ENCODE measurements at places on chromosomes 6 and 20.

DNA sequence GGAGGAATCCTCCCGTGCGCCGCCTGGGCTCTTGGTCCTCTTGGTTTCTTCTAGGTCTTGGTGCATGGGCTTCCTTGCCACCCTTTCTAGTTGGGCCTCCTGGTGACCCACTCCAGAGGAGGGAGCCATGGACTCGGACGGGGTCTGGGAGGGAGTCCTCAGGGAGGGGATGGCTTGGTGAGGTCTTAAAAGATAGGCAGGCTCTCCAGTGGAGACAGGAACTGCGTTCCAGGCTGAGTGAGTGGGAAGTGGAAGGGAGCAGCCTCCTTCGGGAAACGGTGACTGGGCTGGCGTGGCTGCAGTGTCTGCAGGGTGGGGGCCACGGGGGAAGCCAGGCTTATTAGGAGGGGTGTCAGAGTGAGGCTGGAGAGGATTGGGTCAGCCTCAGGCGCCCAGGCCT, 152.8 kb downstream of the GRM4 start:
- no peak for DNase-seq

GRCh38 chr6:96704713-96705112, 132.6 kb downstream of the GPR63 start:
- no peak for DNase-seq

GRCh38 chr20:61400499-61400898, 148.4 kb downstream of the CDH4 start:
- DNase-seq = no peak

DNA sequence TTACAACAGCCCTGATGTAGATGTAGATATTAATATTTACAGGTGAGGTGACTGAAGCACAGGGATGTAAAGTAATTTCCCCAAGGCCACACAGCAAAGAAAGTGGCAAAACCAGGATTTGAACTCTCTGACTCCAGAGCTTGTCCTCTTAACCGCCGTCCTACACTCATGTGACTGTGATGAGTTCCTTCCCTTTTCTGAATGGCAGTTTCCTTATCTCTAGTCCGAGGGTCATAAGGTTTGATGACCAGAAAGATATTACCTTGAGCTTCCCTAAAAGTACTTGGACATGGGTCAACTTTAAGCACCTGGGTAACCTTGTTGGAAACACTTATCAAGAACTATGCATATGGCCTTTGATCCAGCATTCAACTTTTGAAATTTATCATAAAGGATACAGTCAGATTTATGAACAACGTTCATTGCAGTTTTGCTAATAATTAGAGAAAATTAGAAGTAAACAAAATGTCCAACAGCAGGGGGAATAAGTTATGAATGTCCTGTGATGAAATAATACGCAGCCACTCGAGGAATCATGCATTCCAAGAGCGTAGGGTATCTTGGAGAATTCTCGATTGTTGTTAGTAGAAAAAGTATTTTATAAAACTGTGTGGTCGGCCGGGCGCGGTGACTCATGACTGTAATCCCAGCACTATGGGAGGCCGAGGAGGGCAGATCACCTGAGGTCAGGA, 2.3 kb upstream of the TLDC2 start:
- peak; percentile 28 for DNase-seq

GRCh38 chr6:81895511-81896185, 143.2 kb upstream of the TENT5A start:
- DNase-seq = peak; percentile 99

DNA sequence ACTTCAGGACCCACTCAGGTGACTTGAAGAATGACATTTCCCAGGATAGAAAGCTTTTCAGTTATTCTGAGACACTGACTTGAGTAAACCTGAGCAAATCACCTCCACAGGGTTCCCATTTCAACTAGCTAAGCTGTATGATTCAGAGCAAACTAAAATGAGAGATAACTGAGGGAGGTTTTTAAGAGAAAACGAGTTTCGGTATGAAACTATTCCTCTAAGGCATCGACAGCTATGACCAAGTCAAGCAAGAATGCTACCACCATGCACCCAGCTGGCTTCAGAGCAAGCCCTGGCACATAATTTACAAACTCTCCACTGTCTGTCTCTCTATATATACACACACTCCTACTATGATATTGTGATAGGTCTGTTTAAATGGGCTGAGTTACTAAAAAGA, 75.4 kb downstream of the PERP start:
- no peak for DNase-seq

DNA sequence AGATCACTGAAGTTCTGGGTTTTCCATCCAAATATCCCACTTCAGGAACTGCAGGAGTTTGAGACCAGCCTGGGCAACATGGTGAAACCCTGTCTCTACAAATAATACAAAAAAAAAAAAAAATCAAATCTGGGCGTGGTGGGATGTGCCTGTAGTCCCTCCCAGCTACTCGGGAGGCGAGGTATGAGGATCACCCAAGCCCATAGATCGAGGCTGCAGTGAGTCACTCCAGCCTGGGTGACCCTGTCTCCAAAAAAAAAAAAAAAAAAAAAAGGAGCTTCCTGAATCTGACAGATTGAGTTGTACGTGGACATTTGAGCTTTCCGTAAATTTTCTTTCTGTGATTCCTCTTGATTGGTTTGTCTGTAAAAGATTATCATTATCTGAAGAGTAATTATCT, 55.6 kb downstream of the TULP4 start:
- DNase-seq = no peak

DNA sequence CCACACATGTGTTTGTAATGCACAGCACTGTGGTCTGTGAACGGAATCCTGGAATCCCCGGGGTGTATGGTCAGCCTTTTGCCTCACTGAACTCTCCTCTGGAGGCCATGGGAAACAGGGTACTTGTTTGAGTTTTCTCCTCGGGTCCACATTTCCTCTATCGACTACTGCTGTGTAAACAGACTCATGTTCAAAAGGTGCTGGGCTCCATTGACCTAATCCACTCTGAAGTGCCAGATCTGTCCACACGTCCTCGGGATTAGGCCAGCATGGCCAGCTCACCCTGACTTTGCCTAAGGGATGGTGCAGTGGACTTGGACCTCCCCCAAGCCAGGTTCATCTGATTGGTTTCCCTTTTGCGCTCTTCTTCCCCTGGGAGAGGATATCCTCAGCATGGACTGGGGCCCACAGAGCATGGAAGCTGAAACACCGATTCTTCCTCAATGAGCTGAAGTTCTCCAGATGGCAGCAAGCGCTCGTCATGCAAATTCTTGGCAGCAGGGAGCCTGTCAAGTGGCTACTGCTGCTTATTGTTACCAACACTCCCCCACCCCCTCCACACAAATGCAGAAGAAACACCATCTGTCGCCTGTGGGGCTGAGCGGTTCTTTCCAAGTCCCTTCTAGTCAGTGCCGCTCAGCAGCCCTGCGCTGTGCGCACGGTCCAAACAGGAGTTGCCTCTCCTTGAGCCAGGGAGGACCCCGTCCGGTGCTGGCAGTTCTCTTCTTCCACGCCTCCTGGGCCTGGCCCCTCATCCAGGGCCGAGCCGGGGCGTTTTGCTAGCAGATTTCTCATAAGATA, 292.6 kb upstream of the MARCKS start:
- DNase-seq = peak; percentile 98

- DNase-seq = no peak
Measured at GRCh38 chr20:64155258-64156135, 8.8 kb upstream of the MYT1 start.

GRCh38 chr6:53375847-53376246, 27.1 kb upstream of the ELOVL5 start:
- peak; percentile 37 for DNase-seq

GRCh38 chr20:37991908-37992307, 41.3 kb downstream of the TTI1 start:
- DNase-seq = no peak

DNA sequence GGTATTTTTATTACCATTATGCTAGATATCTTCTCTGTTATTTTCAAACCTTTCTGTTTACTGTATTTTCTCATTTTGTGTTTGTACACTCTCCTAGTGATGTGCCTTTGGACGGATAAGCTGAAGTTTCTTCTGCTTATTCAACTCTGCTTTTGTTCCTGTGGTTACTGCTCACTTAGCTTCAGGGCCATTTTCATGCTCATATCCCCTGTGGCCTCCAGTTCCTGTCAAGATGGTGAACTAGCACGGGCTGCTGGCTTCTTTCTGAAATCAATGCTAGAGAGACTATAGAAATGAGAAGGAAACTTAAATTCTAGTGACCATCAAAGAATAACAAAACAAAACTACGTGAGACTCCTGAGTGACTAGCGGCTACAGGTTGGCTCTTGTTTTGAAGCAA, 6.8 kb upstream of the CST8 start:
- no peak for DNase-seq

DNA sequence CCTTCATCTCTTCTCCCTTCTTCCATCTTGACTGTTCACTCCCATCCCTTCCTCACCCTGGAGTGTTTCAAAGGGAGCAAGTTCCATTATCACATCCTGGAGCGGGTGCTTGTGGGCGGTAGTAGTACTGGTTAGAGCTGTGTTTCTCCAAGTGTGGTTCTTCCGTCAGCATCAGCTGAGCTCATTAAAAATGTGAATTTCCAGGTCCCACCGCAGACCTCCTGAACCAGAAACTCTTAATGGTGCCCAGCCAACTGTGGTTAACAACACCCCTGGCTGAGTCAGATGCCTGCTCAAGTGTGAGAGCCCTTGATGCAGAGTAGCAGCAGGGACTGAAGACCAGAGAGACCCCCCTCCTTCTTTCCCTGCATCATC, 24.4 kb downstream of the ANGPT4 start:
- peak; percentile 34 for DNase-seq

DNA sequence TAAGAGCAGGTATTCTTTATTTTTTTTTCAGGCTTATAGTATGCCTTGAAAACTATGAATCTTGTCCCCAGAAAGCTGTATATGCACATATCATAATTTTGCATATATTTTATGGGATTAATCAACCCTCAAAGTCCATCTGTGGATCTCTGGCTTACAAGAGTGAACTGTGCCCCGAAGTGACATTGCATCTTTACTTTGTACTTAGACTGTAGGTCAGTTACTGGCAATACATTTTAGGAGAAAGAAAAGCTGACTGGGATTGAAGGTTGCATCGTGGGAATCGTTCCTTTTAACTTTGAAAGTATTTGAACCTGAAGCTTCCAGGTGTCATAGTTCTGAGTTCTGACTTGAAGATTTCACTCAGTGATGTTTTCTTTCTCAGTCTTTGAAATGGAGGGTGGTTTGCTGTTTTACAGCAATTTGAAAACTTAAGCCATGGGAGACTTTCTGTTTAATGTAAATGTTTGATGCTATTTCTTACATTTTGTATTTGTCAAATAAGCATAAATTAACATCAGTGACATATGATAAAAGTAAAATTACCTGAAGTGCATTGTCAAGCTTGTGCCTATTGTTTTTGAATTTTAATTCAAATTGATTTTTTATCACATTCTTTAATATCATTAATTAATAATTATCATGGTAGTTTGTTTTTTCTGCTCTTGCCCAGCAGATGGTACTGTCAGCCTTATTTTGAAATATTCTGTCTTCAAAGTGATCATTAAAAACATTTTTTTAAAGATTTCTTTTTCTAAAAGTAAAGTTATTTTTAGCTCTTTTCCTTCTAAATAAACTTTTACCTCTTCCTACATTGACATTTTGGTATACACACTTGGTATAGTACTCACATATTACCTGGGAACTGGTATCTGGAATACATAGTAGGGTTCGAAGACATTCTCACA, 29.0 kb downstream of the L3MBTL3 start:
- DNase-seq = peak; percentile 22

GRCh38 chr6:110348961-110349690, 9.0 kb downstream of the METTL24 start:
- no peak for DNase-seq

DNA sequence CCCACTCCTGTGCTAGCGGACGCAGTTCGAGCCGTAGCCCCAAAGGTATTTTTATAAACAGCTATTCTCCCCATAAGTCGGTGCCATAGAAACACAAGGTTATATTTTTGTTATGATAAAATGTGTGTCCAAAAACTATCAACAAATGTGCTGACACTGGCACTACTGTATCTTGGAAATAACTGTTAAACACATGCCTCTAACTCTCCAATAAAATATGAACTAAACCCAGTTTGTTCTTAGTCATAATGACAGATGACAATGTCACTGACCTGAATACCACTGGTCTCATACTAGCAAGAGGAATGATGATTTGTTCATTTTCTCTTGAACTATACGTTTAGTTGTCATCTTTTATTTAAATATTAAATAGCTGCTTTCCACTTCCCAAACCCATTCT, 51.4 kb upstream of the NUP153 start:
- no peak for DNase-seq

GRCh38 chr6:154482858-154483257, 27.6 kb downstream of the CNKSR3 start:
- no peak for DNase-seq

DNA sequence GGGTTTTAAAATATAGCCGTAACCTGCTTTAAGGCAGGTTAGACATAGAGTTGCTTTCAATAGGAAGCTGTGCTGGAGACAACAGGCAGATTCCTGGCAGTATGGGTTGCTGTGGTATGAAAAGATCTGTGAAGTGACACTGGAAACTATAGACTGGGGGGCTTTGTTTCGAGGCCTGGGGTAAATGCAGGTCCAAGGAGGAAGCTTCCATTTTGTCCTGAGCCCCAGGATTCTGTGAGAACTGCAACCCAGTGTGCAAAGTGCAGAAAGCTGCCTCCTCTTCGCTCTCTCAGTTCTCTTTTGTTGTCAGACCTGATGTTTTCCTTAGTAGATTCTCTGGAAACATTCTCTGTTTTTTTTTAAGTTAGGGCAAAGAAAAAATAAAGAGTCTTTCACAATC, 86.9 kb downstream of the LYRM4 start:
- DNase-seq = no peak

DNA sequence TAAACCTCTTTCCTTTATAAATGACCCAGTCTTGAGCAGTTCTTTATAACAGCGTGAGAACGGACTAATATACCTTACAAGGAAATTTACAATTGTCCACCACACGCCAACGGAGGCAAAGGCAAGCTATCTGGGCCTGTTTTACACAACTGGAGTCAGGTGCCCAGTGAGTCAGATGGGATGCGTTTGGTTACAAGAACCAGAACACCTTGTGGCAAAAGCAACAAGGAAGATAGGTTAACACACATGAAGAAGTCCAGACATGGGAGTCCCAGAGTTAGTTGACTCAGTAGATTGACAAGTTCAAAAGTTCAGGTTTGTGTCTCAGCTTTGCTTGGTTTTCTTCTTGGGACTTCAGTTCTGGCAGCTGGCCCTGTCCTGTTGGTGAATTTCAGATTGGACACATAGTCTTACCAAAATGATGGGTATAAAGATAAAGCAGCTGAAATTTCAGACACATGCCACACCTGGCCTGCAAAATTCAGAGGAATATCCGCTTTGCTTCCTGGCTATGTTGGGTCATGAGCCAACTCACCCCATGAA, 97.9 kb downstream of the PXDC1 start:
- DNase-seq = no peak

DNA sequence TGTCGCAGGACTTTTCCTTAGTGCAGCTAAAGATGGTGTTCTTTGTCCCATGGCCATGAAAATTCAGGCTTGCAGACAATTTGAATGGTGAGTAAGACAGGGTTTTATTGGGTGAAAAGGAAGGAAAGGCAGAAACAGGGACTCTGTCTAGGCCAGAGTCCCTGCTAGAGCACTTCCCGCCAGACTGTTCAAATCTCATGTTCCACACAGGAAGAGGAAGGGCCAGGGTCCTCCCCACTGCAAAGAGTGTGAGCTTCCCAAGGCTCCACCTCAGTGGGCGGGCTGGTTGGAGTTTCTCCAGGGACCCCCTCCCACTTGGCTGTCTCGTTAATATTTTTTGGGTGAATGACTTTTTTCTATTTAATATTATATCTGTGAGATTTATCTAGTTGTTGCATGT, 29.0 kb downstream of the COL19A1 start:
- no peak for DNase-seq

- no peak for DNase-seq
Measured at GRCh38 chr6:63444768-63445167, 125.0 kb upstream of the LGSN start.

GRCh38 chr6:40383348-40384115, 203.6 kb downstream of the LRFN2 start:
- DNase-seq = no peak

- no peak for DNase-seq
Measured at GRCh38 chr6:34044945-34045595, 100.8 kb downstream of the GRM4 start.
